ENCODE measurements at places on chromosomes 1 and 21. TPM values are rescaled to one million over a fixed set of nuclear protein-coding genes. Genes with fewer than 3 reads are reported as not detected.

Gene HCN3
- total RNA-seq = 2.9 TPM

Gene RGS18
- 2.3 TPM for total RNA-seq

Gene ASCL5
- total RNA-seq = 4.6 TPM

Gene NBPF20
- total RNA-seq = 3.6 TPM

Gene L1TD1
- total RNA-seq = 0.52 TPM

Gene LCE1C
- not detected for total RNA-seq

Gene NBPF10
- 2.6 TPM for total RNA-seq

Gene OR2M7
- total RNA-seq = not detected

Gene ZNF648
- total RNA-seq = 1.8 TPM

GRCh38 chr1:167454304-167454893 lies 63.9 kb downstream of the CD247 start:
- no peak for DNase-seq

GRCh38 chr1:61853583-61853982 lies 111.3 kb downstream of the PATJ start:
- no peak for DNase-seq

DNA sequence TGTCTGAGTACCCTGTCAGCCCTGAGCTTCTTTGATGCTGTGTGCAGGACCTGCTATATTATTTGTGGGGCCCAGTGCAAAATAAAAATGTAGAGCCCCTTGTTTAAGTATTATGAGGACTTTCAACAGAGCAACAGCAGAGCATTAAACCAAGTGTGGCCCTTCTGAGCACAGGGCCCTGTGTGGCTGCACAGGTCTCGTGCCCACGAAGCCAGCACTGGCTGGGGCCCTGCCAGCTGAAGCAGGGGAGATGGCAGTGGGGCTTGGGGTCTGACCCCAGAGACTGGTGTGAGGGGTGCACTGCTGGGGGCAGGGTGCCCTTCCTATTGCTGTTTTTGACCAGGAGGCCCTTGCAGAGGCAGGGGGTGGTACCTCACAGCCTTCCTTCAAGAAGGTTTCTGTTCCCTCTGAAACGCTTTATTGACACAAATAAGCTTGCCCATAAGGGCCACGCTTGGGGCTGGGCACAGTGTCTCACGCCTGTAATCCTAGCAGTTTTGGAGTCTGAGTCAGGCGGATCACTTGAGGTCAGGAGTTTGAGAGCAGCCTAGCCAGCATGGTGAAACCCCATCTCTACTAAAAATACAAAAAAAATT lies 2.2 kb upstream of the SEMA4A start:
- no peak for DNase-seq

- DNase-seq = no peak
Measured at GRCh38 chr1:183711741-183712361, 58.7 kb upstream of the APOBEC4 start.

- DNase-seq = no peak
Measured at GRCh38 chr1:24384251-24385090, 29.1 kb downstream of the STPG1 start.

GRCh38 chr1:201059871-201060555 lies 36.5 kb upstream of the KIF21B start:
- DNase-seq = no peak

DNA sequence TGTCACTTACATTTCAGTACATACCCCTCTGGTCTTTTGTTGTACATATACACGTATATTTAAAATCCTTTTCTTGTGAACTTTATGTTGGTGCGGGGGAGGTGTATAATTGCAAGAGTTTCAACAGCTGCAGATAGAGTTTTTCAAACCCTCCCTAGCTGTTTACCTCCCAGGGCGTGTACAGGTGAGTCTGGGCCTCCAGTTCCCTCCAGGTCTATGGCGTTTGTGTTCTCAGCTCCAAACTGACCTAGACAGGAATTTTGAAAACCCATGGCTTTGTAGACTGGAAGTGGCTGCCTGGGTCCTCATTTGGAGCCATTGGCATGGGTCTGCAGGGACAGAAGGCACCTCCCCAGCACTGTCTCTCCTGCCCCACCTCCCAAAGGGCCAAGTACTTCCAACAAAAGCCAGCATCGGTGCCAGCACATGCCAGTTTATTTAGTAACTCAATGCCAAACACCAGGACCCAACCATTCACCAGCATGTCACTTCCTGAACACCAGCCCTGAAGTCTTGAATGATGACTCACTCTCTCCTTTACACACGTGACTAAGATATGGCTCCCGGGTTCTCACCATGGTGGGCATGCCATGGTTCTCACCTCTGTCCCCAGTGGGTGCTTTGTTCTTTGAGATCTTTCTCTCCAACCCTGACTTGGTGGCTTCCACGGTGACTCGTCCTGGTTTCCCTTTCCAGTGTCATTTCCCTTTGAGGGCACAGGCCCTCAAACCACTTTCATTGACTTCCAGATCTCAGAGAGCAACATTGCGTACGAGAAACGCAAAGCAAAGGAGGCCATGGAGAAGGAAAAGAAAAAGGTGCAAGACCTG lies 57.3 kb upstream of the EFHD2 start:
- DNase-seq = peak; percentile 80

DNA sequence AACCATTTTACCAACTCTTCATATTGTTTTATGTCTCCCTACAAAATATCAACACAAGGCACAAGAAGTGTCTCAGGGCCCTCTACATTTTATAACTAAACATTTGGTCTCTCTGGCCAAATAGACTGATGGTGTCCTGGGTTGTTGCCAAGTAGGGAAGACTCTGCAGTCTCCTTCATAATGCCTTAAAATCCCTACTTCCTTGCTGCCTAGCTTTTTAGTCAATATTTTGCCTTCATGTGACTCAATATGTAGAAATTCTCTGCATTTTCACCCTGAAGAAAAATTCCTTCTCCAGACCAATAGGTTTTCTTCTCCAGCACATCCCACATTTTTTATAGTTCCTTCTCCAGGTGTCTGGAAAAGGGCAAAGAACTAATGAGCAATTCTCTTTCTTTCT lies 72.6 kb upstream of the IPO9 start:
- DNase-seq = no peak

DNA sequence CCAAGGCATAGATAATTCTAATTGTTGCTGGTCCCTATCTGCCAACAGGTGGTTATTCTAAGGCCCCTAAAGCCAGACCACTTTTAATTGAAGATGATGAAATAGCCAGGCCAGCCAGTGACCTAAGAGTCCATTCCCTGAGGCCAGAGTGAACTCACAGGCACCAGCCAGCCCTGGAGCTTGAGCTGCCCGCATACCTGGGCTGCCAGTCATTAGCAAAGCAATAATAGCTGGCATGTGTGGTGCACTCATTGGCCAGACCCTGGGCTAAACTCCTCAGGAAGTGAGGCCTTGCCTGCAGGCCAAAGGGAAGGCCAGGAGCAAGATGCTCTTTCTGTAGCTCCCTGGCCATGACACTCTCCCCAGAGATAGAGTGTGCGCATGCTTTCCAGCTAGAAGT lies 180.4 kb upstream of the KLHDC7A start:
- no peak for DNase-seq

- DNase-seq = no peak
Measured at GRCh38 chr1:22376001-22376400, 75.7 kb upstream of the ZBTB40 start.

GRCh38 chr1:53408013-53408754 lies 51.0 kb upstream of the DMRTB1 start:
- DNase-seq = no peak

DNA sequence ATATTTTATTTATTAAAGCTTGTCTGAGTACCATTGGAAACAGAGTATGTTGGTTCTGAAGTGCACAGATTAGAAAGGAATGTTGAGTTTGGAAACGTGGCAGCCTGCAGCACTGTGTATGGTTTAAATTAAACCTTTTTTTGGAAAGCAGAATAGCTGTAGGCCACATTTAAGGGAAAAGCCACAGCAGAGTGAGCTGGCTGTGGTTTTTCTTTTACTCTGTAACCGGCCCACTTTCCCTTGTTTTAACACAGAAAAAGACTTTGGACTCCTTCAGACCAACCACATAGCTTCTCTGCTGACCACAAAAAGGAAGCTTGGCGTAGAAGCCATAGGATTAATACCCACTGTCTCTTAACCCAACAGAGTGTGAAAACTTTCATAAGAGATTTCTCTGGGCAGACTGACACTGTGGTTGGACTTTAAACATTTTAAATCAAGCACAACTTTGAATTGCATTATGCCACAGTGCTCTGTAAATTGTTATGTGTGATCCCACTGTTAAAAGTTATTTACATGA lies 75.2 kb downstream of the NFIA start:
- DNase-seq = no peak

DNA sequence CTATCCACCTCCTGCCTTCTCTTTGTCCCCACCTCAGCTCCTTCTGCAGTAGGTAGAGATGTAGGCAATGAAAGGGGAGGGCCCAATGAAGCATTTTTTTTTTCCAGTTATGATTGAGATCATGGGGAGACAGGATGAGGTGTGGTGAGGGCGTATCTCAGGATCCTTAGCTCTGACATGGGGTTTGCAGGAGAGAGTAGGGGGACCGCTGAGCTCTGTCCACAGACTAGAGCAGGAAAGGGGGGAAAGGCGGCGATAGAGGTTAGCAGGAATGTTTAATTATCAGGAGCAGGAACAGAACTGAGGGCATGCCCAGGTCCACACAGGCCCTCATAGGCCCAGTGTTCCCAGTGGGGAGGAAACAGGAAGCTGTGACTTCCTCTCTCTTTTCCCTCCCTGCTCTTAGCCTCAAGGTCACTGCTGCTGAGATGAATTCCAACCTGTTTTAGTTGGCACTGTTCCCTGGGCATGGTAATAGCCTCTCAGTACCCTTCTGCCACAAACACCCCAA lies 901 bp upstream of the RXFP4 start:
- DNase-seq = peak; percentile 84

DNA sequence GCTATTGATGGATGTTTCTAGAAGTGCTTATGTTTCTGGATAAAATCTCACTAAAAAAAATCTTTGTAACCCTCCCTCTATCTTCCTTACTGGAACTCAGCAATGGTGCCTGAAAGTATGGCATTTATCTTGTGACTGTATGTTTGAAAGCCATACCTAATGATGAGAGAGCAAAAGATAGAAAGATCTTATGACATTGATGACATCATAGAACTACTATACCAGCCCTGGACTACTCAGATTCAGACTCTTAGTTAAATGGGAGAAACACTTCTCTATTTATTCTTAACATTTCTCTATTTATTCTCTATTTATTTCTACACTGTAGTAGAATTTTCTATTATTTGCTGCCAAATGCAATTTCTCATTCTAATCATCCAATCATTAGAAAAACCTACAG lies 32.7 kb upstream of the SYCP1 start:
- no peak for DNase-seq

DNA sequence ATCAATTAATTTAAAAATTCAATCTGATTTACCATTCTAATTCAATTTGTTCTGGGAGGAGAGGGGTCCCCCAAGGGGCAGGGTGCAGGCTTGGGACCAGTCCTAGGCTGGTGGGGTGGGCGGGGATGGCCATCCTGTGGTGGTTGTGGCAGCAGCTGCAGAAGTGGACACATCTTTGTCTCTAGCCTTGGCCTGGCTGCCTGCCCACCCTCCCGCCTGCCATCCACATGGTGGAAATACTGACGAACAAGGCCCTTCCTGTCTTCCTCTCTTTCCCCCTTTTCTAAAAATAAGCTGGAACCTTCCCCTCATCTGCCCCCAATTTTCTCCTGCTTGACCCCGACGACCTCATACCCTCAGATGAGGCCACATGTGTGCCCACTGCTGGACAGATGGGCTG lies 130.9 kb downstream of the FOXD2 start:
- no peak for DNase-seq

DNA sequence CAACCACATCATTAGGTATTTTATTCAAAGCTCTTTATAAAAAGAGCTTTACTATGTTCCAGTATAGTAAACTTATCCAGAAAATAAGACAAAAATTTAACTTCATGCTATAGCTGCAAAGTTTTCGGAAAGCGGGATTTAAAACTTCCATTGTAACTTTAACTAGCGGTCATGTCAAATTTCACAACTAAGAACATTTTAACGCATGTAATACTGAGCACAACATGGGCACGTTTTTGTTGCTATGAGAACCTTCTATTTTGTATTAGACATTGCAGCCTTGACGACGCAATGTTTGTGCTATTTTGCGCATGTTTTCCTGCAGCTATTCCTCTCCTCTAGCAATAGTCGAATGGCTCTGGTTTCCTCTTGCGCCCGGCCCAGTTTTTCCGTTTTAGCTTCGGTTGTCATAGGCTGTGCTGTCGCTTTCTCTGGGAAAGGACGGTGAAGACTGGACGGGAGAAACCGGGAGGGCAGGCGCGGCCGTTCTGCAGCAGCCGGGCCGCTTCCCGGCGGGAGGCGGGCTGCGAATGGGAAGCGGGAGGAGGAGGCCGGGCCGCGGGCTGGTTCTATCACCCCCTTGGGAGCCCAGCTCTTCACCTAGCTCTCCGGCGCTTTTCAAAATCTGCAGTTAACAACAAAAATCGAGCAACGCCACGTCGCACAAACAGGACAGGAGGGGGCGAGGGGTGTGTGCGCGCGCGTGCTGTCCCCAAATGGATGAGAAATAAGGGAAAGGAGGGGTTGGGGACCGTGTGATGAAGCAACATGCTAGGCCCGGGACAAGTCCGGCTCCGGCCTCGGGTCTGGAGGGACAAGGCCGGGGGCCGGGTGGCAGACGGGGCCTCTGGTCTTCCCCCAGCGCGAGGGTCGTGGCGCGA lies 105.3 kb upstream of the HNRNPU start:
- DNase-seq = peak; percentile 79

DNA sequence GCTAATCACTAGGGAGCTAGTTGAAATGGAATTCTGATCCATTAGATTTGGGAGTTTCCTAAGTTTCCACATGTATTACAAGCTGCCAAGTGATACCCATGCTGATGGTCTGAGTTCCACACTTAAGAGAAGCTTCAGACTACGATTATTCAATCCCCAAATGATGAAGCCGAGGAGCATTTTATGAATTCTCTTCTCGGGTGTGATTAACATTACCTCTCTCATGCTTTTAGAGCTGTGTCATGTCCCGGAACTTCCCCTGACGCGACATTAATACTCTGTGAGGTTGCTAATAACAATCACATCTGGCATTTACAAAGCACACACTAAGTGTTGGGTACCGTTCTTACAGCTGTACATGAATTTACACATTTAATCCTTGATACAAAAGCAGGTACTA lies 63.0 kb downstream of the KCNJ15 start:
- DNase-seq = no peak

DNA sequence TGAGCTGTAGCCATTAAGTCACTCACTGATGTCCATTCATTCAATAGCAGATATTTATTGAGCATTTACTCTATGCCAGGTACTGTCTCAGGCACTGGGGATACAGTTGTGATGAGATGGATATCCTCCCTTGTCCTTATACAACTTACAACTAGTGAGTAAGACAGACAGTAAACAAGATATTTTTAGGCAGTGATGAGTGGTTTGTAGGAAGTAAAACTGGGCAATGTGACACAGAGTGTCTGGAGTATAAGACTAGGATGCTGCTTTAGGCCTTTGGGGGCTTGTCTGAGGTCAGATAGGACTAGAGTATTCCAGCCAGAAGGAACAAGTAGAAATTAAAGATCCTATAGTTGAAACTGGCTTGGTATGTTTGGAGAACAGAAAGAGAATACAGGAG lies 41.4 kb downstream of the NOS1AP start:
- DNase-seq = no peak

DNA sequence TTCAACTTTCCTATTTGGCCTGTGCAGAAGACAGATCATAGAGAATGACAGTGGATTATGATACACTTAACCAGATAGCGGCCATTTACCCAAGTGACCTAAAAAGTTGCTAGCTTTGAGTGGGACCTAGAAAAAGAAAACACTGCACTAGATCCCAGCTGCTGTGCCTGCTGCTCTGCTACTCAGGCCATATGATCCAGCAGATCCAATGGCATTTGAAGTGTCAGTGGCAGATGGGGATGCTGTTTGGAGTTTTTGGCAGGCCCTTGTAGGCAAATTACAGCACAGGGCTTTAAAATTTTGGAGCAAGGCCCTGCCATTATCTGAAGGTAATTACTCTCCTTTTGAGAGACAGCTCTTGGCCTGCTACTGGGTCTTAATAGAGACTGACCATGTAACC lies 74.0 kb upstream of the KCNE2 start:
- no peak for DNase-seq
